ENCODE measurements at places on chromosomes 1 and 21.

GRCh38 chr1:201676197-201676596 is 137.3 kb downstream of the NAV1 start:
- no peak for DNase-seq

GRCh38 chr1:225476100-225476511 is 48.3 kb upstream of the LBR start:
- no peak for DNase-seq

GRCh38 chr1:151511636-151512215 is 539 bp downstream of the CGN start:
- no peak for DNase-seq

- no peak for DNase-seq
These were observed 11.6 kb downstream of the KCNK1 start for GRCh38 chr1:233625510-233625981.

DNA sequence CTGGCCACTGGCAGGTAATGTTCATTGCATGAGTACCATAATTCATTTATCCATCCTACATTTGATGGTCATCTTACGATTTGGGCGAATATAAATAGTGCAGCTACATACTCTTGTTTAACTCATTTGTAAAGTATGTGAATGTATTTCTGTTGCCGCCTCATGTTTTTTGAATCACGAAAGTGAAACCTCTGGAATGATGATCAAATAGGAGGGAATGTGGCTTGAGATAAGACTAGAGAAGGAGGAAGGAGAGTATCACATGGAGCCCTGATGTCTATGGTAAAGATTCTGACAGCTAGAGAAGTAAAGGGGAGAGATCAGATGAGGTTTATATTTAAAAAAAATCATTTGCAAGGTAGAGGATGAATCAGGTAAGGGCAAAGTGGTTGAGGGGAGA is 8.0 kb downstream of the MRPS14 start:
- DNase-seq = no peak

- no peak for DNase-seq
These were observed 55.6 kb downstream of the B3GALT5 start for GRCh38 chr21:39668369-39668768.

- no peak for DNase-seq
These were observed 77.8 kb downstream of the ALPL start for GRCh38 chr1:21586846-21587601.

- DNase-seq = no peak
These were observed 43.7 kb upstream of the PTGFR start for GRCh38 chr1:78447086-78447485.

GRCh38 chr21:35586305-35586704 is 474.0 kb downstream of the SETD4 start:
- no peak for DNase-seq

DNA sequence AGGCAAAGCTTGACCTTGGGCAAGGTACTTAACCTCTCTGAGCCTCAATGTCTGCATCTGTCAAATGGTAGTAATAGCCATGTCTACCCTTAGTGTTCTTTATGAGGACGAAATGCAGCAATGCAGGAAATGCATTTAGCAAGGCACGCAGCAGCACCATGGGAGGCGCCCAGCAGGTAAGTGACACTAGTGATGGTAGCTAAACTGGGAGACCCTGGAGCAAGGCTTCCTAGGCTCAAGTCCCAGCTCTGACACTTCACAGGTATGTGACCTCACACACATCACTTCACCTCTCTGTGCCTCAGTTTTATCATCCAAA is 289.0 kb downstream of the RRAGC start:
- no peak for DNase-seq

GRCh38 chr1:29985606-29985945 is 737.8 kb downstream of the MATN1 start:
- DNase-seq = no peak

DNA sequence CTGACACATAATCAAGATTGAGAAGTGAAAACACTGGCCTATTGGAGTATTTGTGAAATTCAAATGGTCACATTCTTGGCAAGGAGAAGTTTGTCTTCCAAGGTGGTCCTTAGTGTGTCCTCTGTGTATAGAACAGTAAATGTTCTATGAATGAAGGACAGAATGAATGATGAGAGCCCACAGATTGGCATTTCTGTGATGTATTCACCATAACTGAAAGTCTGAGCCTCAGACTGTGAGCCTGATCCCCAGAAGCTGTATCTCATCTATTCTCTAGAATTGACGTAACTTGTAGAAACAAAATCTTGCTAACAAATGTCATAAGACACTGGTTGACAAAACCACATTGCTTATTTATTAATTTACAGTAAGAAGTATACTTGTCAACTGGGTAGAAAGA is 111.5 kb upstream of the ETV3 start:
- no peak for DNase-seq

GRCh38 chr1:6191968-6192367 is 7.4 kb downstream of the RPL22 start:
- DNase-seq = no peak

GRCh38 chr1:31583995-31584868 is 7.9 kb downstream of the TINAGL1 start:
- no peak for DNase-seq

GRCh38 chr1:149963358-149963757 is 26.7 kb upstream of the MTMR11 start:
- DNase-seq = no peak

GRCh38 chr1:99806882-99807281 is 40.4 kb upstream of the FRRS1 start:
- DNase-seq = no peak

DNA sequence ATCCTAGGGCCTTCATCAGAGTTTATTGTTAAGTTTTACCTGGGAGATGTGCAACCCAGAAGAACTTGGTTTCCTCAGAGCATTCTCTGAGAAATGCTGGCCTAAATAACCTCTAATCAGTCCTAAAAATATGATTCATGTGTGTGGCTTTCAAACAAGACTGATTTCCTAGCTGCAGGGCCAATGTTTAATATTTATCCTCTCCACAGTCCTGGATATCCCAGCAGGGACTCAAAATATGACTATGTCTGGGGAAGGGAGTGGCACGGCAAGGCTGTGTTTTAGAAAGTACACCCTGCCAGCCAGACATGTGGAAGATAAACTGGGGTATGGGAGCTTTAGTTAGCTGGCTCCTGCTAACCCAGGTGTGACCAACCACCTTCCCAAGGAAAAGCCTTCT is 26.3 kb downstream of the PLPP3 start:
- no peak for DNase-seq

DNA sequence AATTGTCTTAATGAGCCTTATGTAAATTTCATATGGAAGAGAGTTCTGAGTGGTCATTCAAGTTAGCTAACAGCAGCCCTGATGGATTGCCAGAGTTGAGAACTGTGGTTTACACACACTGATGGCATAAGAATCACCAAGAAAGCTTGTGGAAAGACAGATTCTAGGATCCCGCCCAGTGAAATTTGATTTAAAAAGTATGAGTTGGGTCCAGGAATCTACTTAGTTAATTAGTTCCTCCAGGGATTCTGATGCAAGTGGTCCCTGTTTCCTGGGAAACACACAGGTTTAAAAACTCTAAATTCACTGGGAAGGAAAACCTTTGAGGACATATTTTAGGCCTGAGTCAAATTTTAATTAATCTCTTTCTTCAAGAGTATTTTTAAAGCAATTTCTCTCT is 144.3 kb downstream of the NTPCR start:
- DNase-seq = no peak

- DNase-seq = no peak
These were observed 26.3 kb downstream of the MR1 start for GRCh38 chr1:181060066-181060465.

GRCh38 chr1:227924168-227924832 is 23.4 kb downstream of the WNT9A start:
- no peak for DNase-seq

GRCh38 chr1:59142311-59143132 is 154.4 kb upstream of the FGGY start:
- no peak for DNase-seq

GRCh38 chr1:93171549-93172034 is 8.6 kb downstream of the TMED5 start:
- no peak for DNase-seq

DNA sequence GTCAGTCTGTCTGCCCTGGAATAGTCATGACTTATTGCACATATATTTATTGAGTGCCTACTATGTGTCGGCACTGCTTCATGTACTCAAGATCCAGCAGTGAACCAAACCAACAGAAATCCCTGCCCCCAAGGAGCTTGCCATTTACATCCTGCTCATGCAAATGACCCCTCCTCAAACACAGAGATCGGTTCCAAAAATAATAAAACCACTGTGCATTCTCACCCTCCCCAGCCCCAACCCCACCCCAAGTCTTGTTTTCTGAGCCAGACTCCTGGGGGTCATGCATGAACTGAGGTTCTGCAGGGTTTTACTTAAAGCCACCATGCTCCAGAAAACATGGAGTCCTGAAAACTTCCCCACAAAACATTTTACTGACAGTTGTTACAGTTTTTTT is 61.9 kb downstream of the KIAA0040 start:
- DNase-seq = no peak

DNA sequence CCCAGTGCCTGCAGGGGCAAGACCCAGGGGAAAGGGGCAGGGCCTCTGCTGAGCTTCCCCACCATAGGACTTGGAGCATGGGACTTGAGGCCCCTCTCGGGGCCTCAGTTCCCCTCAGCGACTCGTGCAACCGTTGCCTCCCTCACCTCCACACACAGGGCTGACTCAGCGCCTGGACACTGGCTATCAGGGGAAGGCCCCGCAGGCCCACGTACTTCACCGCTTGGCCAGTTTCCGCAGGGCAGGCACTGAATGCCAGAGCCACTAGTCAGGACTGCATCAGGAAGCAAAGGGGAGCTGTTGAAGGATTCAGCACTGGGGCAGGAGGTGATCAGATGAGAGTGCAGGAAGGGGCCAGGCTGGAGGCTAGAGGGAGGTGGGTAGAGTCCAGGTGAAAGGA is 15.5 kb upstream of the FAM131C start:
- no peak for DNase-seq

DNA sequence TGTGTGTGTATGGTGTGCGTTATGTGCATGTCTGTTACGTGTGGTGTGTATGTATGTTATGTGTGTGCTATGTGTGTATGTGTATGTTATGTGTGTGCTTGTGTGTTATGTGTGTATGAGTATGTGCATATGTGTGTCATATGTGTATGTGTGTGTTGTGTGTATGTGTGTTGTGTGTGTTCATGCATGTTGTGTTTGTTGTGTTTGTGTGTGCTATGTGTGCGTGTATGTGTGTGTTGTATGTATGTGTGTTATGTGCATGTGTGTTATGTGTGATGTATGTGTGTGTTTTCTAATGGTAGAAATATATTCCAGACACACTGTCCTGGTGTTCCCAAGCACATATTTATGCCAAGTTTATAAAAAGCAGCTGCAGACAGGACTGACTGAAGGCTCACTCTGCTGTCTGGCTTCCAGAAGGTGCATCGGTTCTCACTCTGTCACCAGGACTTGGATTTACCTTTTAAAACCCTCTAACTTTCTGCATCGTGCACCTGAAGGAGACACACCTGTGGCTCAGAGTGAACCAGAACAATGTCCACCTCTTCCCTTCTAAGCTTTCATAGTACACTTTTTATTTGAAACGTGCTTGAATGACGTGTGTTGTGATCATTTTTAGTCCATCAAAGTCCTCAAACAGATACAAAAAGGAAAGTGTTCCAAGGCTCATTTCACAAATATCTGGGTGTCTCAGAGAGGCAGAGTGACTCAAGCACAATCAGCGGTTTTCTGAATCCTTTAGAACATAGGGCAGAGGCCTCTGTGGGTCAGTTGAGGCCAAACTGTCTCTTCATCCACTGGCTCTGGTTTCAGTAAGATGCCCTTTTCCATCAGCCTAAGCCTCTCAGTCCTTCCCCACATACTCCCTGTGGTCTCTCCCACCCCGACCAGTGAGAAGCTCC is 49.9 kb downstream of the TOMM20 start:
- DNase-seq = no peak

DNA sequence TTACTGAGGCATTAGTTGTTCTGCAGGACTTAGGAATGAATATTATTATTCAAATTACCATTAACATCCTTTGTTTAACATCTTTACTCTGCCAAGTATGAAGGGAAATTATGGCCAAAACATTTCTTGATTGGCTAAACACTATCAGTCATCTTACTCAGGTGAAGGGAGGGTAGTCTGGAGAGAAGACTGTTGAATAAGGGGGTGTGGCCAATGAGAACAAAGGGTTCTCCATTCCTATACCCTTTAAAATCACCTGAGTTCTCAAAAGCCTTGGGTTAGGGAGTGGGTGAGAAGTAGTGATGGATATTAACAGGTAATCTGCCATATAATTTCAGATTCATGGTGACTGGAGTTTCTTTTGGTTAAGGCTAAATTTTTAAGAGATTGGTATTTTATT is 19.3 kb downstream of the CRYZL1 start:
- no peak for DNase-seq

- no peak for DNase-seq
These were observed 16.1 kb downstream of the NAV1 start for GRCh38 chr1:201554789-201555592.

GRCh38 chr1:59293849-59294248 is 3.0 kb upstream of the FGGY start:
- no peak for DNase-seq

DNA sequence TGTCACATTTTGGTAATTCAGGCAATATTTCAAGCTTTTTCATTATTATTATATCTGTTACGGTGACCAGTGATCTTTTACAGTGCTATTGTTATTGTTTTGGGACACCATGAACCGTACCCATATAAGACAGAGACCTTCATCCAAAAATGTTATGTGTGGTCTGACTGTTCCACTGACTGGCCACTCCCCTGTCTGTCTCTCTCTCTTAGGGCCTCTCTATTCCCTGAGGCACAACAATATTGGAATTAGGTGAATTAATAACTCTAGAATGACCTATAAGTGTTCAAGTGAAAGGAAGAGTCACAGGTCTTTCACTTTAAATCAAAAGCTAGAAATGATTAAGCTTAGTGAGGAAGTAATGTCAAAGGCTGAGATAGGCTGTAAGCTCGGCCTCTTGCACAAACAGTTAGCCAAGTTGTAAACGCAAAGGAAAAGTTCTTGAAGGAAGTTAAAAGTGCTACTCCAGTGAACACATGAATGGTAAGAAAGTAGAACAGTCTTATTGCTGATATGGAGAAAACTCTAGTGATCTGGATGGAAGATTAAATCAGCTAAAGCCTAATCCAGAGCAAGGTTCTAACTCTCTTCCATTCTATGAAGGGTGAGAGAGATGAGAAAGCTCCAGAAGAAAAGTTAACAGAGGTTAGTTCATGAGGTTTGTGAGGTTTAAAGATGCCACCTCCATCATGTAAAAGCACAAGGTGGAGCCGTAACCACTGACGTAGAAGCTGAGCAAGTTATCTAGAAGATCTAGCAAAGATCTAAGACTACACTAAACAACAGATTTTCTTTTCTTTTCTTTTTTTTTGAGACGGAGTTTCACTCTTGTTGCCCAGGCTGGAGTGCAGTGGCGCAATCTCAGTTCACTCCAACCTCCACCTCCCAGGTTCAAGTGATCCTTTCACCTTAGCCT is 19.7 kb upstream of the DIPK1A start:
- no peak for DNase-seq

GRCh38 chr1:225230483-225230882 is 197.4 kb downstream of the LBR start:
- DNase-seq = no peak
